ENCODE measurements at places on chromosomes 7 and 10.

- no peak for DNase-seq
Observed at GRCh38 chr7:156318926-156319325, 321.6 kb upstream of the RNF32 start.

GRCh38 chr7:25597946-25598345 is 369.7 kb upstream of the NPVF start:
- DNase-seq: no peak

GRCh38 chr10:36448760-36449691 is 676.4 kb upstream of the ANKRD30A start:
- no peak for DNase-seq

DNA sequence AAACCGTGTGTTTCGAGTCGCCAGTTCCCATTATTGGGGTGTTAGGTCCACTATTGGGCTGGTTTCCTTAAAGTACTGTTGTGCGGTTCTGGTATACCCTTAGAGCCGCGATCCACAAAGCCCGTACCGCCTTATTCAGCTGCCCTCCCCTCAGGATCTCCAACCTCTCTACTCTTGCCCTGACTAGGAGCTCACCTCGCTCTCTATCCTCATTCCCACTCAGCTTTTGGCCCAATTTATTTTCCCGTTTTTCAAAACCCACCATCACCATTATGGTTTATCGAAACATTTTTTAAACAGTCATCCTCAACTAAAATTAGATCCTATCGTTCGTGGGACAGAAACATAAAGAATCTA is 461 bp upstream of the ETV1 start:
- no peak for DNase-seq

GRCh38 chr7:29194594-29195427 is at the start of gene CHN2:
CHN2 (plus strand) TSS chr7:29194775.
- no peak for DNase-seq

DNA sequence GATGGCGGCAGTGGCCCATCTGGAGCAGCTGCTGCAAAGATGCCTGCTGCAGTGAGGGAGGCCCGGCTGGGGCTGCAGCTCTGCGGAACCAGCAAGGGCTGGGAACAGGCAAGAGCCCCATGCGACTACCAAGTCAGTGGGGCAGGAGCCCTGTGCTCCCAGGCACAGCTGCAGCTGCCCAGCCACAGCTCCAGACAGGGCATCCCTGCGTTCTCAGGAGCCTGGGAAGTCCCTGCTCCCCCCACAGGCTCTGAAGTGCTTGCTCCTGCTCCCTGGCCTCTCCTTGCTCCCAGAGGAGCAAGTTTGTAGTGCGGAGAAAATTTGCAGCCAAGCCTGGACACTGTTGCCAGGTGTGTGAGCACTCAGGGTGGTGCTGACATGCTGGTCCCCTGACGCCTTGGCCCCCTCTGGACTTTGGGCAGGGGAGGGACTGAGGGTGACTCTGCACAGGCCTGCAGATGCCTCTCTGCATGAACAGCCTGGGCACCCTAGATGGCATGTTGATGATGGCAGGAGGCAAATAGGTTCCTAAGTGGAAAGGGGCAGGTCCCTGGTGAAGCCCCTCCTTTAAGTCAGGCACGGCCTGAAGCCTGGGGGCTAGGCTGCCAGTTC is 105.6 kb downstream of the LYZL1 start:
- DNase-seq: no peak

- DNase-seq: no peak
Observed at GRCh38 chr7:30269490-30269889, 14.9 kb upstream of the ZNRF2 start.

- DNase-seq: no peak
Observed at GRCh38 chr10:14384116-14384730, 53.5 kb upstream of the FRMD4A start.

- DNase-seq: no peak
Observed at GRCh38 chr10:114648368-114648767, 9.7 kb downstream of the ABLIM1 start.

- DNase-seq: no peak
Observed at GRCh38 chr7:69622960-69623359, 24.7 kb downstream of the AUTS2 start.

DNA sequence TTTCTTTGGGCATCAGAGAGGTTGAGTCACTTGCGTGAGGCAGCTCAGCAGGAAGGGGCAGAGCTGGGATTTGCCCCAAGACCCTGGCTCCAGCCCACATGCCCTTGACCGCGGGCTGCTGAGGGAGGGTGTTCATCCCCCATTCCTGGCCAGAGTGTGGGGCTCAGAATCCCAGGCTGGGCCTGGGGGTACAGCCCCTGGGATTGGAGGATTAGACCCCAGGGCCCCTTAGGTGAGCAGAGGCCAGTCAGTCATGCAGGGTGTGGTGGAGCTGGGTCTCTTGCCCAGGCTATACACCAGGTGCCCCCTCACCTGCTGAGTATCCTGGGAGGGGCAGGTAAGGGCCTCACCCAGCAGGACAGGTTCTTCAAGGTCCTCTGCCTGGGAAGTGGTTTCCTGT is 68.4 kb upstream of the ZNF716 start:
- DNase-seq: no peak

DNA sequence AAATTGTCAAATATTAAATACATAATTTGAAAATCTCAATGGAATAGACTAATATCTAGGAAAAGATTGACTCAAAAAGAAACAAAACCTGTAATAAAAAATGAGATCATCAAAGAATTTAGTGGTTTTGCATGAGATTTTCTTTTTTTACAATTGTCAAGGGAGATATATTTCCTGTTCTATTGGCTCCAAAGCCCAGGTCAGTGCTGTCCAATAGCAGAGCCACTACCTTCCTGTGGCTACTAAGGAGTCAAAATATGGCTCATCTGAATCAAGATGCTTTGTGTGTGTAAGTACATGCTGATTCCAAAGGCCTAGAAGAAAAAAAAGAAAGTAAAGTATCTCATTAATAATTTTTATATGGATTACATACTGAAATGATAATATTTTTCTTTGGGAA is 191.9 kb downstream of the C7orf25 start:
- DNase-seq: no peak

- no peak for DNase-seq
Observed at GRCh38 chr7:101550641-101551541, 78.2 kb downstream of the MYL10 start.

- DNase-seq: no peak
Observed at GRCh38 chr7:150923196-150923595, 54.9 kb downstream of the KCNH2 start.

GRCh38 chr10:712089-712488 is 22.6 kb upstream of the DIP2C start:
- no peak for DNase-seq
